ENCODE measurements at places on chromosomes 12 and 14.

GRCh38 chr14:69326611-69327010 lies 66.7 kb downstream of the GALNT16 start:
- DNase-seq, result no peak

- DNase-seq, result no peak
Measured at GRCh38 chr14:87998482-87998881, 5.5 kb upstream of the GALC start.

DNA sequence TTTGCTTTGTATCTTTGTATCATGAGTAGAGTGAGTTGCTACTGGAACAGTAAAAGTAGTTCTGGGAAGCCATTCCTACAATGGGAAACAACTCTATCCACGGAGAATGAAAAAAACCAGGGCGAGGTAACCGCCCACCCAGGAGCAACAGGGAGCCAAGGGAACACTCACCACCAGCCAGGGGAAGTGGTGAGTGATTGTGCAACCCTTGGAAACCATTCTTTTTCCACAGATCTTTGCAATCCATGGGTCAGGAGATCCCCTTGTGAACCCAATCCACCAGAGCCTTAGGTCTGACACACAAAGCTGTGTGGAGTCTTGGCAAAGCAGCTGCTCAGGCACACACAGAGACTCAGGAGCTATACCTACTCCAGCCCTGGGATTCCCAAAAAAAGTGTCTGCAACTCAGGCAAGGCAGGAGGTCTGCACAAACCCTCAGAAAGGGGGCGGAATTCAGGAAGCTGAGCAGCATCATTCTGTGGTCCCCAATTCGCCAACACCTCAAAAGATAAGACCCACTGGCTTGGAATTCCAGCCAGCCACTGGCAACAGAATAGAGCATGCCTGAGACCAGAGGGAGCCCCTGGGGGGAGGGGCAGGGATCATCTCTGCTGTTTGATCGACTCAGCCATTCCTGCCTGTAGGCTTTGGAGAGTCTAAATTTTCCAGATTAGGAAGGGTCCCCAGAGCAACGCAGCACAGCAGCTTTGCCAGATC lies 52.1 kb upstream of the PPFIA2 start:
- peak; percentile 64 for DNase-seq

GRCh38 chr12:19105463-19105862 lies 24.1 kb upstream of the PLEKHA5 start:
- DNase-seq, result no peak

DNA sequence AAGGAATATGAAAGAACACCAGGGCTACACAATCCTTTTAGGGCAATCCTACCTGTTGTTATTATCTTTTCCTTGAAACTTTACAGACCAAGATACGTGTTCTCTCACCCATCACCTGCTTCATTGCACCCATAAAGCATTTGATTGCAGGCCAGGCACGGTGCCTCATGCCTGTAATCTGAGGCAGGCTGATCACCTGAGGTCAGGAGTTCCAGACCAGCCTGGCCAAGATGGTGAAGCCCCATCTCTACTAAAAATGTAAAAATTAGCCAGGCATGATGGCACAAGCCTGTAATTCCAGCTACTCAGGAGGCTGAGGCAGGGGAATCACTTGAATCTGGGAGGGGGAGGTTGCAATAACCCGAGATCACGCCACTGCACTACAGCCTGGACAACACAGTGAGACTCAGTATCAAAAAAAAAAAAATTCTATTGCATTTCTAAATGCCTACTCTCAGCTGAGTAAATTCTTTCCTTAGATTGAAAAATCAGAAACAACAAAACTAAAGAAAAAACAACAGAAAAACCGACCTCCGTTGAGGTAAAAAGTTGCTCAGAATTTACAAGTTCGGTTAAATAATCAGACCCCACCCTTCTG lies 183.7 kb upstream of the TMEM132C start:
- no peak for DNase-seq

DNA sequence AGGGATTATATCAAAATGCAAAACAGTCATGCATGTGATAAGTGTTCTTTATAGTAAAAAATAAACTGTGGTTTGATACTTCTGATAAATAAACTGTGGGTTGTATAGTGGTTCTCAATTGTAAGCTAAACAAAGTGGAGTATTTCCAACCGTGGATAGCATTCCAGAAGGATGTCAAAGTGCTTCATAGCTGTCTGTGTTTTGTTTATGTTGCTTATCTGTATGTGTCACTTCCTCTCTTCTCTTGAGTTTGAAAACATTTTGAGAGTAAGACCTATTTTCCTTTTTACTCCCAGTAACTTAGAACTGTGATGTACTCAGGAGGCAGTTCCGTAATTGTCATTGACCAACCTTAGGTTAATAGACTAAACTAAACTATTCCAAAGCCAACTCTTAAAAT lies 415.8 kb downstream of the TMTC2 start:
- DNase-seq, result no peak

DNA sequence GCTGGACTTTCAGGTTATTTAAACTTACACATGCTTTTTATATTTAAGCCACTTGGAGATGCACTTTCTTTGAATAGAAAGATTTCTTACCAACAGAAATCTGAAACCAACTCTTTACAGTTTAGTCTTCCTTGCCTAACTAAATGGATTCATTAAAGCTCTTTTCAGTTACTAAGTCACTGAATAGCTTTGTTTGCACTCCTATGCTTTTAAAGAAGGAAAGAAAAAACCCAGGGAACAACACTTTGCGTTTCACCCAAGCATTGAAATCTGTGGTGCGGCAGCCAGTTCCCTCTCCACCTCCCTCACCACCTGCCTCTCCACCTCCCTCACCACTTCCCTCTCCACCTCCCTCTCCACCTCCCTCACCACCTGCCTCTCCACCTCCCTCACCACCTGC lies 70.3 kb downstream of the RIMBP2 start:
- no peak for DNase-seq

- DNase-seq, result no peak
Measured at GRCh38 chr12:104835317-104835716, 122.8 kb downstream of the SLC41A2 start.

DNA sequence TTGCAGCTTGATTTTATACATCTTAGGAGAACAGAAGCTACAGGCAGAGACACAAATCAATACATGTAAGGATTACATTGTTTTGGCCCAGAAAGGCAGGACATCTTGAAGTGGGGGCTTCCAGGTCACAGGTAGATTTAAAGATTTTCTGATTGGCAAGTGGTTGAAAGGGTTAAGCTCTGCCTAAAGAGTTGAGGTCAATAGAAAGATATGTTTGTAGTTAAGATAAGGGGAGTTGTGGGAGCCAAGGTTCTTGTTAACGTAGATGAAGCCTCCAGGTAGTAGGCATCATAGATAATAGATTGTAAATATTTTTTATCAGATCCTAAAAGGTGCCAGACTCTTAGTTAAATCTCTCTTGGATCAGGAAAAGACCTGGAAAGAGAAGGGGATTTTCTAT lies 5.5 kb upstream of the DHRS2 start:
- no peak for DNase-seq

- DNase-seq, result no peak
Measured at GRCh38 chr12:53427905-53428594, 4.4 kb downstream of the AMHR2 start.

- no peak for DNase-seq
Measured at GRCh38 chr12:124361074-124361970, 66.4 kb downstream of the RFLNA start.

GRCh38 chr12:124480469-124481256 lies 86.7 kb downstream of the NCOR2 start:
- DNase-seq, result no peak

DNA sequence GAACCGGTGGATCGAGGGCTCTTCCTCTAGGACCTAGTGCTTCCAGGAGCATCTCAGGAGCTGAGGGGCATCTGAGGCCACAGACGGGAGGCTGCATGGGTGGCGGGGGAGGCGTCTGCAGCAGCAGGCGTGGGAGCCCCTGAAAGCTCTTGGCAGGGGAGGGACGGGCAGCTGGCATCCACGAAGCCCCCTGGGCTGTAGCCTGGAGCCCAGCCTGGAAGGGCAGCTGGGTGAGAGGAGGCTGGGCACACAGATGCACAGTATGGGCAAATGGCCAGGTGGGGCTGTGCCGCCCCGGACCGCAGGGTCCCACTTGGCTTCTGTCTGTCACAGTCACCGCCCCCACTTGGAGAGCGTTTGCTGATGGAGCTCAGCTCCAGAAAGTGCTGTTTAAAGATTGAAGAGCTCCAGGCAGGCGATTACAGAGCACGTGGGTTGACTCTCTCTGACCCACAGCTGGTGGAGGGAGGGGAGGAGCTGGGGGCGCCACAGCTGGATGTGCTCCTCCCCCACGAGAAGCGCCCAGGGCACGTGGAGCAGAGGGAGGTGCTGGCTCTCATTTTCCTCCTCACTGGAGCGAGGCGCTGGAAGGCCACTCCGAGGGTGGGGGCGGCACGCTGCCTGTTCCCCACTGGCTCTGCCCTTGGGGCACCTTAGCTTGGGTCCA lies 155.0 kb upstream of the C14orf180 start:
- peak; percentile 55 for DNase-seq

GRCh38 chr12:2625289-2625612 lies 169.5 kb upstream of the FKBP4 start:
- DNase-seq, result no peak

- peak; percentile 41 for DNase-seq
Measured at GRCh38 chr14:64720131-64720576, 15.9 kb downstream of the PLEKHG3 start.

GRCh38 chr12:70448371-70448770 lies 82.3 kb downstream of the KCNMB4 start:
- no peak for DNase-seq

- DNase-seq, result no peak
Measured at GRCh38 chr14:43362586-43362985, 1144.5 kb downstream of the FSCB start.

- no peak for DNase-seq
Measured at GRCh38 chr12:41142376-41142775, 45.7 kb upstream of the PDZRN4 start.

- DNase-seq, result no peak
Measured at GRCh38 chr14:96940009-96940408, 142.8 kb downstream of the VRK1 start.

GRCh38 chr14:60278350-60278749 lies 29.3 kb downstream of the PPM1A start:
- DNase-seq, result no peak

GRCh38 chr14:24315243-24315806 lies 4.0 kb downstream of the LTB4R start:
- DNase-seq, result no peak

GRCh38 chr12:59615392-59616165 lies 19.8 kb downstream of the SLC16A7 start:
- no peak for DNase-seq

GRCh38 chr14:23355871-23356435 lies 3.3 kb upstream of the SLC22A17 start:
- DNase-seq, result no peak

DNA sequence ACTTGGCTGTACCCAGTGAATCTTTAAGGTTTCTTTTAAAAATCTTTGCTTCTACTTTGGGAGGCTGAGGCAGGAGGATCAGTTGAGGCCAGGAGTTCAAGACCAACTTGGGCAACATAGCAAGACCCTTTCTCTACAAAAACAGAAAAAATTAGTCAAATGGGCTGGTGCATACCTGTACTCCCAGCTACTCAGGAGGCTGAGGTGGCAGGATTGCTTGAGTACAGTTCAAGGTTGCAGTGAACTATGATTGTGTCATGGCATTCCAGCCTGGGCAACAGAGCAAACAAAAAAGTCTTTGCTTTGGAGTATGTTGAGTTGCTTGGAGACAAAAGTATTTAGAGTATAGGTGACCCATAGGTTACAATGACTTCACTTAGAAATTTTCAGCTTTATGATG lies 6.2 kb upstream of the DDX55 start:
- DNase-seq, result no peak

GRCh38 chr12:78403136-78403535 lies 461.4 kb upstream of the SYT1 start:
- no peak for DNase-seq

DNA sequence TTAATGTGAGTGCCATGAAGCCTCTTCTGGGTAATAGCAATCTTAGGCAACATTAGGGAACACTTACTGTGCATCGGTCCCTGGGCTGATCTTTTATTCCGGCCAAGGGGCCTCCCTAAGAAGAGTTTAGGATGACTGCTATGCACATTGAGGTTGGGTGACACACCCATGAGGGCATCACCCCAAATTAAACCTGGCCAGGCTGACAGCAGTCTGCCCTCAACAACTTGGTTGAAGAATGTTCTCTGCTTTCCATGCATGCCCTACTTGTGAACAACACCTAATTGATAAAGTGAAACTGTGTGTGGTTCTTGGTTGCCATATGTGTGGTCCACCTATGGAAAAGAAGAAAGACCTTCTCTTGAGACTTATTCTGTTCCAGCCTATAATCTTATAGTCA lies 1098.0 kb downstream of the BCL11B start:
- DNase-seq, result no peak

DNA sequence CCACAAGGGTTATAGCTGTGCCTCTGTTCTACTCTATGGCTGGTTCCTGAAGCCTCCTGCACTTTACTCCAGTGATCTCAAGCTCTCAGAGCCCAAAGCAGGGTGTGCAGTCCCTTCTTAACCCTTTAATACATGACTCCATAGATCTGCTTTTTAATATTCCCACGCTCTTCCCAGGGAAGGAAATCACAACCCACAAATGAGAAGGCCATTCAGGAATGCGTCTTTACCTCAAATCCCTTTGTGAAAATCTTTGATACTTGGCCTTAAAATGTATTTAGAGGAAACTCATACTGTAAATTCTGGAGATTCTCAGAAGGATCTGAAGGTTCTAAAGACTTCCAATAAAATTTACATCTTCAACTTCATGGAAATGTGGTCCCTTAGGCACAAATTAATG lies 17.0 kb downstream of the NID2 start:
- no peak for DNase-seq

- no peak for DNase-seq
Measured at GRCh38 chr12:116545936-116546335, 13.2 kb upstream of the MAP1LC3B2 start.

- DNase-seq, result no peak
Measured at GRCh38 chr12:46935271-46935847, 109.6 kb upstream of the SLC38A4 start.

DNA sequence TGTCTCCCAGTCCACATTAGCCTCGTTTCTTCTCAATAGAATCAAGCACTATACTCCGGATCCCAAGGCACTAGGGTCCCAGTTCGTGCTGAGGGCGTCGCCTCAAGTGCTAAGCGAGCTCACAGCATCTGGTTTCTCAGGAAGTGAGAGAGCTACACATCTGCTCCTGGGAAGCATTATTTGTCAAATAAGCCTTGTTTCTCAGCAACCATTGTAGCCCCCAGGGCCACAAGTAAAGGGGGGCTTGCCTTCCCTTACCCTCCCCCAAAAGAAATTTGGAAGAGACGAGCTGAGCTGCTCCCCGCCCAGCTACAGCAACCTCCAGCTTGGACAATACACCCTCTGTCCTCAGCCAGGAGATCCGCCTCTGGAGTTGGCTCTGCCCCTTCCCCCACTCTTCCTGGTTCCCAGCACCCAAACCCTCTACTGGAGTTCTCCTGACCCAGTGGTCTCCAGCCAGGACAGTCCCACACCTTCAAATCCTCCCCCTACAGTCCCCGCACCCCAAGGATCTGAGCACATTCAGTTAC lies 5.7 kb upstream of the TNS2 start:
- DNase-seq, result peak; percentile 77

- no peak for DNase-seq
Measured at GRCh38 chr12:15505616-15506015, 183.3 kb downstream of the PTPRO start.

- DNase-seq, result no peak
Measured at GRCh38 chr14:32491416-32492016, 162.4 kb downstream of the AKAP6 start.
